ENCODE measurements at places on chromosomes 2 and 18.

GRCh38 chr2:143192716-143193115 lies 63.5 kb downstream of the ARHGAP15 start:
- no peak for DNase-seq

- DNase-seq = no peak
These were observed 27.0 kb downstream of the FOSL2 start for GRCh38 chr2:28419443-28420270.

DNA sequence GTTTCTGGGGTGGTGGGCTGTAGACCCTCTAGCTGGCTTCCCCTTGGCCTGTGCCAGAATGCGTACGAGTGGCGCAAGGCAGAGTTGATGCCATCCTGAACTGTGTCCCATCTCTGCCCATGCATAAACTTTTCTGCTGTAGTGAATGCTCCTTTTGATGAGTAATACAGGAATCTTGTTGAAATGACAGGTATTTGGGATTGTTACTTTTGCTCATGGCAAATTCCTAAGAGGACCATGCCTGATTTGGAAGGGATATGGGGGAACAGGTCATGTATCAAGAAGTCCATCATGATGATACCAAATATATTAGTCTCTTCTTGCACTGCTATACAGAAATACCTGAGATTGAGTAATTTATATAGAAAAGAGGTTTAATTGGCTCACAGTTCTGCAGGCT lies 648.0 kb downstream of the SLC4A3 start:
- no peak for DNase-seq

GRCh38 chr2:140274891-140275290 lies 1494.7 kb upstream of the NXPH2 start:
- no peak for DNase-seq

DNA sequence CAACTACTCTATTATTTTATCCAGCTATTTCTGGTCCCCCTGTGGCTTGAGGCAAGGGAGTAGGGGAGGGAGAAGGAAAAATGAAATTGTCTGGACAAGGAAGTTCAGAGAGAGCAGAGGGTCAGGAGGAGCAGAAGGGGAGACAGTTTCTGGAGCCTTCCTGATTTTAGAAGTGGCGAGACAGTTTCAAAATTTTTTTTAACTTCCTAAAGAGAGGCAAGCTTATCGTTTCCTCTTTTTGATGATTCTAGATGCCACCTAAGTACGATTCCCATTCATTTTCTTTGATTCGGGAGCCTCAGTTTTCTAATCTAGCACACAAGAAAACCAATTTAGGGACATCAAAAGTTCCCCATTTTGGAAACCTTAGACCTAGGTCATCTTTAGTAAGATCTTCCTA lies 96.9 kb upstream of the B3GNT2 start:
- no peak for DNase-seq

GRCh38 chr2:134079373-134079772 lies 174.5 kb upstream of the MGAT5 start:
- no peak for DNase-seq

- DNase-seq = no peak
These were observed 66.8 kb upstream of the SPRED2 start for GRCh38 chr2:65499216-65499615.

DNA sequence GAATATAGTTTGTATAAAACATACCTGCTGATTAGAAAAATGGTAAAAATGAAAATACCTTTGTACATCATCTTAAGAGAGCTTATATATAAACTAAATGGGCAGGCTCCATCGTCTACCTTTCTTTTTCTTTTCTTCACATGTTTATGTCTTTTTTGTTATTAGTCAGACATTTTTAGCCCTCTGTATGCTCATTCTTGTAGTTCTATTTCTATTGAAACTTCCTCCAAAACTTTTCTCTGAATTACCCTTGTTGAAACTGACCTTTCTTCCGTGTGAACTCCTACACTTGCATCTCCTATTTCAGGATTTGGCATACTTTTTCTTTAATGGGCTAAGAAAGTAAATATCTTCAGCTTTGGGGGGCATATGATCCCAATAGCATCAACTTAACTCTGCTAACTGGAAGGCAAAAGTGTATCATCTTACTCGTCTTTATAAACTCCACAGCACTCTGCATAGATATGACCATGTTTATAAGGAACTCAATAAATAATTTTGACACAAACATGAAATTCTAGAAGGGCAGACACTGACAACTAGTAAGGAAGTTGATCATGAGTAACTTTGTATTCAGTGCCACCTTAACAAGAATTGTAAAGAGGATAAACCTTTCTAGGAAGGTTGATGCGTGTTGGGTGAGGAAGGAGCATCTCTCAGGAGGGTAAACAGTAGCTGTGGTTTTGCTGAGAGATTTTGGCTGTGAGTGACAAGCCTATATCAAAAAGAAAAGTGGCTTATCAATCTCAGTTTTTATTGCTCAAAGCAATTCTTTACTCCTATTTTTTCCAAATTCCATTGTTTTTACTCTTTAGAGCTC lies 127.6 kb downstream of the PIK3C3 start:
- no peak for DNase-seq

GRCh38 chr18:6566338-6566911 lies 151.7 kb upstream of the L3MBTL4 start:
- no peak for DNase-seq

DNA sequence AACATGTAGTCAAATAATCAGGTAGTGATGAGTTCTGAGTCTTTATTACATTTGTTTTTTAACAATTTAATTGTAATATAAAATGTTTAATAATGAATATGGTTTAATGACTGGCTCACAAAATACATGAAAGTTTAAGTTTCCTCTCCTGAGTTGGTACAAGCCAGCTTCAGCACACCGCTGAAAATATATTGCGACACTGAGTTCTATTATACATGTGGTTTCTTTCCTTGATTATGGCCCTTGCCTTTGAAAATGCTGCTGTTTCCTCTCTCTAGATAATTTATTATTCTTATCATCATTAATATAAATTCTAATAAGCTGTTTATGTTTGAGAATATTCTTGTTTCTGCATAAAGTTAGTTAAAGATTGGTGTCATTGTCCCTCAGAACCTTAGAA lies 249.3 kb downstream of the PARD3B start:
- DNase-seq = no peak

GRCh38 chr2:9753276-9753600 lies 90.0 kb upstream of the TAF1B start:
- peak; percentile 81 for DNase-seq

DNA sequence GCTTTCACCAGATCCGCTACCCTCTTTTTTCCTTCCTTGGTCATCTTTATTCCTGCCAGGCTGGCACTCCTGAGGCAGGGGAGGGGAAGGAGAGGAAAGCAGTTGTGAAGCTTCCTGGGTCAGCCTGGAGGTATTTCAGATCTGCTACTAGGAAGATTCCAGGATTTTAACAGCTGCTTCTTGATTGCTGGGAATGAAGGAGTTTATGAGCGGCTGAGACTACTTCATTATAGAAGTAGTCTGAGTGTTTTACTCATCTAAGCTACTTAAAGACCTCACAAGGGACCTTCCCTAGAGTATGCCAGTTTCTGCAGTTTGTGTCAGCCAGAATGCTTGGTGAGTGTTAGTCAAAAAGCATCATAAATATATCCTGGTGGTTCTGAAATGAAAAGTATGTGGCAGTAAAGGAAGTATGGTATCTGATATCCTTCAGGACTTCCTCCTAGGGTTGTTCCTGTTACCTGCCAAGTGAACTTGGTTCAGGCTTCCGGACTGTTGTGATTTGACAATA lies 1.9 kb downstream of the TANC1 start:
- no peak for DNase-seq

- DNase-seq = no peak
These were observed 99.4 kb upstream of the SCN7A start for GRCh38 chr2:166593403-166593802.

- no peak for DNase-seq
These were observed 73.9 kb downstream of the MYCN start for GRCh38 chr2:16014041-16014787.

GRCh38 chr18:59881728-59882656 lies 17.8 kb upstream of the PMAIP1 start:
- peak; percentile 47 for DNase-seq

GRCh38 chr2:71734620-71735019 lies 281.3 kb downstream of the DYSF start:
- DNase-seq = no peak

DNA sequence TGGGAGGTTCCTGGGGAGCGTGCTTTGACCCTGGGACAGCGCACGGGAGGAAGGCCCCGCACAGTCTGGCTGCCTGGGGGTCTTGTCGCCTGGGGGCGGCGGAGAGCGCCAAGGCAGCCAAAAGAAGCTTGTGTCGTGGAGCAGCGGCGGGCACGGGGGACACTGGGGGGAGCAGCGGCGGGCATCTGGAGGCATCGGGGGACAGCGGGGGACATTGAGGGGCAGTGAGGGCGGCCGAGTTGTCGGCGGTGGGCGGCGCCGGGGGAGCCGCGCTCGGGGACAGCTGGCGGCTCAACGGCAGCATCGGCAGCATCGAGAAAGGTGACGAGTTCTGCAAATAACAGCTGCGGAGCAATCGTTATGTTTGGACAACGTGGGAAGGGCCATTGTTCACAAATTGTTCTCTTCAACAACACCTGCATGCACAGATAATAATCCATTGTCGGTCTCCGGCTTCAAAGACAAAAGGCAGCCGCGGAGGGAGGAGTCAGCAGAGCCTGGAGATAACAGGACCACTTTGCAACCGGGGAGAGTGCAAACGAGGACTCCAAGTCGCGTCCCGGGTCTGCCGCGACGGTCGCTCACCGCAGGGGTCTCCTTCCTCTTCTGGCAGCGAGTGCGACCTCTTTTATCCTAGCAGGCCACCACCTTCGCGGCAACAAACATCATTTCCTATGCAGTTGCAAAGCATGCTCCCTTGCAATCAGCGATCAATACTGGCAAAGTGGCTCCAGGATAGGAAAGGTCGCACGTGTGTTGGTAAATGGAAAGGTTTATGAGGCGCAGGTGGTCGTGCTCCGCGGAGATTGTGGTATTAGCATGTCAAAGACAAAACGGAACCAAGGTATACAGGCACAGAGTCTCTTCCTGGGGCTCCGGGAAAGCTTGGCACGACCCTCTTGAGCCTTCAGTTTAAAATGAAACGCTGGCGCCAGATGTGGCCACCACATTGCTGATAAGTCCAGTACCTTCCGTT lies 132.3 kb upstream of the DLX2 start:
- DNase-seq = peak; percentile 21

DNA sequence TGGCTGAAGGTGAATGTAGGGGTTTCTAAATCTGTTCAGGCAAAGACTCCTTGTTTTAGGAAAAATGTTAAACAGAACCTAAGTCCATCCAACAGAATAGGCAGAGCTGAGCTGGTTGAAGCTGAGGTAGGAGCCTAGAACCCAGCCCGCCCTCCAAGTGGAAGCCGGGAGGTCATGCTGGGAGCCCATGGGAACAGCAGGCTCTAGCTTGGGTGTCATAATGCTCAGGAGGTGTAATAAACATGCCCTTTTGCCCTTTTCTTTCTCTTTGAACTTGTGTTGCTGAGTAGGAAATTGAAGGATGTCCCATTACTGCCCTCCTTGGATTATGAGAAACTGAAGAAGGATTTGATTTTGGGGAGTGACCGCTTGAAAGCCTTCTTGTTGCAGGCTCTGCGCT lies 60.3 kb downstream of the ARMC9 start:
- DNase-seq = no peak

DNA sequence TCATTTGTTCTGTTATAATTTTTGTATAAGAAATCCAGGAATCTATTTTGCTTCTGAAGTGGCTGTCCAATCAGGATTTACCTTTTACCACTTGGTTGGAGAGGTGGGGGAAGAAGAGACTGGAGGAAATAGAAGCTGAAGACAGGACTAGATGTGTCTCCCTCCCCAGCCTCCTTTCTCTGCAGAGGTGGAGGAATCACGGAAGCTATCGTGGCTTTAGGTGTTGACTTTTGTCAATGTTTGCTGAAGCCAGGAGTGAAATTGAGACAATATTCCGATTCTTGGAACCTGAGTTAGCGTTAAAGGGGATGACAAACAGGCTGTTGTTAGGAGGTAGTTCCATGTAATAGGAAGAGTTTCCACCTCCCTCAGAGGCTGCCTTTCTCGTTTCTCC lies 43.5 kb downstream of the PDCL3 start:
- DNase-seq = no peak

DNA sequence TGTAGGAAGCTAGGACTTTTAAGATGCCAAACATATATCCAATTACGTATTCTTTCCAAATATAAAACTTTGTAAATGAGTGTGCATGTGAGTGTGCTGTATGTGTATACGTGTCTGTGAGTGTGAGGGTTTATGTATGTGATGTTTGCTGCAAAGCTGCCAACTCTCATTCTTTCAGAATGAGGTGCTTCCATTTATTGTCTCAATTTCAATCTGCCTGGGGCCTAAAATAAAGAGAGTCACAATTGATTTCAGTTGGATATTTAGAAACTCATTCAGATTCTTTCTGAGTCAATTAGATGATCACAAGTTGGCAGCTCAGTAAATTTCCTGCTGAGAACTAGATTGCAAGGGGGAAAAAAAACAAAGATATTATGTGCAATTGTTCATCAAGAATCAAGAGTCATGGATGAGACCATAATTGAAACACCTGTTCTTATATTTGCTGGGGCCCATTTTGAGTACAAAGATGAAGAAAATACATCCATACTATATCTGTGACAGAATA lies 621.2 kb upstream of the ACVR2A start:
- DNase-seq = no peak

DNA sequence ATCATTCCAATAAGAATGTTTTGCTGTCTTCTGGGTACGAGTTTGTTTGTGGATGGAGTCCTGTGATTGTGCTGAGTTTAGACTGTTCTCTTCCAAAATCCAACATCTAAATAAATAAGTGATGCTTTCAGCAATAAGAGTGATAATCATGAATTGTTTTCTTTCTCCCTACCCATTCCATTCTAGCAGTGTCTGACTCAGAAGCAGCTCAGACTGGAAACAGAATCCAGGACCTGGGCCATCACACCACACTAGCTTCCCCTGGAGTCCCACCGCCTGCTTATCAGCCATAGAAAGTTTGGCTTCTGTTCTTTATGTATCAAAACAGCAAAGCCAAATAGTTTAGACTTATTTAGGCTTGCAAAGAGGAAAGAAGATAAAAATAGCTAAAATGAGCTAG lies 76.4 kb upstream of the CNGA3 start:
- DNase-seq = no peak

DNA sequence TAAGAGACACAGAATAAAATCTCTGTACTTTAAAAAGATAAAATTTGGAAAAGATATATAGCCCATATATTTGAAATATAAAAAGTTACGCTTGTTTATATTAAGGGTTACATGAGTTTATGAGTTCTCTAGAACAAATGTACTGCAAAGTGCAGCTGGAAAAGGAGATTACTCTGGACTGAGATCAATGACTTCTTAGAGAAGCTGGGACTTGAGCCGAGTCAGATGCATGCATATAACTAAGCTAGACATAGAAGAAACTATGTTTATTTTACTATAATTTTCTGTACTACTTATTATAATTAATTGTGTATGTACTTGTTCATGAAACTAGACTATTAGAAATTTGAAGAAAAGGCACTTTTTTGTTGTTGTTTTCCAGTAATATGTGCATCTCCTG lies 170.3 kb upstream of the NXPH2 start:
- DNase-seq = no peak

DNA sequence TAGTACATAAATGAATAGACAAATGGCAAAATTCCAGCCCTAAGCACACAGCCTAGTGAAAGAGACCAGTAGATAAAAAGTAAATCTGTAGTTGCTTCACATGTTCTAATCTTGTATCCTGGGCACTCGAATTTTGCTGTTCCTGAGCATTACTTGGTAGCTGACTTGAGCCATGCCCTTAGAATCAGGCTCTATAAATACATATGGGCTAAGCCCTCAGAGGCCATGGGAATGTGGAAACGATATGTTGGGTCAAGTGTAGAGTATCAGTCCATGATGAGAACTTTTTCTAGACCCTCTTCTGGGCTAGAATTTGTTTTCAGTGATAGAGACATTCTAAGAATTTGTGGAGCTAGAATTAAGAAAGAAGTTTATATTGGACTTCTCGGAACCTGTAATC lies 21.9 kb downstream of the ELAC1 start:
- DNase-seq = no peak

Data from CD4-positive, alpha-beta T cell treated with Interleukin-15 for 4 hours (primary cell).